Stimulated activated CD8-positive, alpha-beta memory T cell treated with anti-CD3 and anti-CD28 coated beads, Interleukin-4, amount 100 ng/mL, for 48 hours (primary cell): ENCODE measurements at places on chromosomes 16 and 17.

DNA sequence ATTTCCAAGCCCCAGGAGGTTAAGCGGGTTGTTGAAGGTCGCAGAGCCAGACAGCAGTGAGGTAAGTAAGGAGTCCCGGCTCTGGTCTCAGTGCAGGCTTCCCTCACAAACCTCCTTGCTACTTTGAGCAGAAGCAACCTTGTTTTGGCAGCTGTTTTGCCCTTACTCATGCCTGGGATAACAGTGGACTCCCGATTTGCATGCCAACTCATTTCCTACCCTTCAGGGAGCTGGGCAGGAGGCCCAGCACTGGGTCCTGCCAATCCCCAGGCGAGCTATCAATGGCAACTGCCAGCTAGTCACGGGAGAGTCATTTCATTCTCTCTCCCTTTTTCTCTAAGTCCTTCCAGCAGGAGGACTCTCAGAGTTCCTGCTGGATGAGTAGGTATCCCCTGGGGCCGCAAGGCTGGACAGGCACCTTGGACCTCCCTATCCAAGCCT, 72.0 kb upstream of the KSR1 start:
- no peak for DNase-seq

DNA sequence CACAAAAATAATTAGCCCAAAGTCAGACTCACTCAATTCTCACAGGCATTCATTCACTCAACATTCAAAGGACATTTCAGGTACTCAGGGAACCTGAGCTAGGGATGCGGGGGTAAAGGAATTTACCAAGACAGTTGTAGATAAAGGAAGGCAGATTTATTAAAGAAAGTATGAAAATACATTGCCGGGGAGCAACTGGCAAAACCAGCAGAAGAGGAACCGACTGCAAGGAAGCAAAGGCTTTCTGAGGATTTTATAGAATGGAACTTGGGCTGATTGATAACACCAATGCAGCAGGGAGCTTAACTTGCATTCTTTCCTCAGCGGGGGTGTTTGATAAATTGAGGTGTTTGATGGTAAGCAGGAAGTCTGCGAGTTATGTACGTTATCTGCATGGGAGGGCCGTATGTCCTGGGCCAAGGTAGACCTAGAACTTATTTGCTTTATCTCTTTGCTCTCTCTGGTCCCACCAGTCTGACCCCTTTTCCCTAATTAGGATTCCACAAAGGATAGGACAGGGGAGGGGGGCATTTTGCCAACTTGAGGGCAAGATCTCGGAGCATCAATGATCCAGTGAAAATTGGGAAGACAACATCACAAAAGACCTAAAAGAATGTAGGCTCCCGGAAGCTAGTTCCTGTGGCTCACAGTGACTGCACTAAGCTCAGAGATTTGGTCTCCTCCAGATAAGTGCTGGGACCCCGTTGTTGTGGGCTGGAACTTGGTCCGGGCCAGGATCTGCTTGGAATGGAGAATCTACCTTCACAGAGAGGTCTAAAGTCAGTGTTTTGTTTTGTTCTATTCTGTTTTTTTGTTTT, 5.8 kb upstream of the MT3 start:
- DNase-seq = no peak

GRCh38 chr16:27293343-27293742, 20.4 kb upstream of the IL4R start:
- peak; percentile 9 for DNase-seq

- no peak for DNase-seq
Observed at GRCh38 chr16:10805334-10805733, 13.3 kb downstream of the TVP23A start.

DNA sequence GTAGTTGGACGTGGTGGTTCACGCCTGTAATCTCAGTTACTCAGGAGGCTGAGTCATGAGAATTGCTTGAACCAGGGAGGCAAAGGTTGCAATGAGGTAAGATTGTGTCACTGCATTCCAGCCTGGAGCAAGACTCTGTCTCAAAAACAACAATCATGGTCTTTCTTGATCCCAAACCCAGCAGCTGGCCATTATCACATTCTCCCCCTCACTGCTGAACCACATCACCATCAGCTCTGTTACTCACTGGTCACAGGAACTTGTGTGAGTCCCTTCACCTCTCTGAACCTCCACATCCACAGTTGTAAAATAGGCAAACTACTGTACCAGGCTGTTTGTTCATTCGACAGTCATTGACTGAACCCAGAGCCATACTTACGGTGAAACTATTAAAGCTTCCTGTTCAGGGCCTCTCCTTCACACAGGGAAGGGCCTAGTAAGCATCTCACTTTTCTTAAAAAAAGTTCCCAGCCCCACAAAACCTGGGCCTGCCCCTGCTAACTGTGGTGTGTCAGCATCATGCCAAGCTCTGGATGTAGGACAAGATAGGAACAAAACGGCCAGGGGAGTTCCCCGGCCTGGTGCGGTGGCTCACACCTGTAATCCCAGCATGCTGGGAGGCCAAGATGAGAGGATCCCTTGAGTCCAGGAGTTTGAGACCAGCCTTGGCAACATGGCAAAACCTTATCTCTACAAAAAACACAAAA, 104.7 kb downstream of the COPRS start:
- DNase-seq = no peak

DNA sequence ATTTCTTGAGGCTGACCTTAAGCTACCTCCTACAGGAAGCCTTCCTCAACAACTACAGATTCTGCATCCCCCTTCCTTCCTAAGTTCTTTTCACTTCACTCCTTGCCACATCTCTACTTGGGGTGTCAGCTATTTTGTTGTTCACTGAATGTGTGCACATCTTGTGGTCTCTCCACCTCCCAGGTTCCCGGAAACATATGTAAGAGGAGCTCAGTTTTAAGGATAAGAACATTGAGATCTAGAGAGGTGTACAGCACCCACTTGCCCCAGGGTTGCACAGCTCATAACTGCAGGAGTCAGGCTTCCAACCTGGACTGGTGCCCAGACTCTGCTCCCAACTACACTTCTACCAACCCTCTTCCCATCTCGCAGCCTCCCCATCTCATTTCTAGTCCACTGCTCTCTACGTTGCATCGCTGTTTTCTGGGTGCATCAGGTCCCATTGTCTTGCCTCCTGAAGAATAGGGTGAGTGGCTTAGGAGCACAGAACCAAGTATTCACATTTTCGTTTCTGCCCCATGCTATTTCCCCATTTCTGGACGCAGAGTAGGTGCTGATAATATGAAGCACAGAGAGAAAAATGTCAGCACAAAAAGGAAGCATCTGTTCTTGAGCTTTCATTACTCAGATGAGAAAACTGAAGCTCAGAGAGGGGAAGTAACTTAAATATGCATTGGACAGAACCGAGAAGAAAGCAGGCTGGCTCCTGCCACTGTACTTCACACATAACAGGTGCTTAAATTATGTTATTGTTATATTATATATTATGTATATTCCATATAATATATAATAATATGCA, 292.0 kb upstream of the CCL2 start:
- no peak for DNase-seq

- no peak for DNase-seq
Observed at GRCh38 chr16:57871456-57871855, 69.2 kb upstream of the KIFC3 start.

DNA sequence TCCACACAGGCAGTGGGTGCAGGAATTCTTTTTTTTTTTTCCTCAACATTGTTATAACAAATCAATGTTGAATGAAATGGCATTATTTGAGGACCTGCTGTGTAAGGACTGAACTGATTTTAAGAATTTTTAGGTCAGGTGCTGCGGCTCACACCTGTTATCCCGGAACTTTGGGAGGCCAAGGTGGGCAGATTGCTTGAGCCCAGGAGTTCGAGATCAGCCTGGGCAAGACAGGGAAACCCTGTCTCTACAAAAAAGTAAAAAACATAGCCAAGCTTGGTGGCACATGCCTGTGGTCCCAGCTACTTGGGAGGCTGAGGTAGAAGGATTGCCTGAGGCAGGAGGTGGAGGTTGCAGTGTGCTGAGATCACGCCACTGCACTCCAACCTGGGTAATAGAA, 12.4 kb downstream of the MPRIP start:
- DNase-seq = no peak

GRCh38 chr16:48574140-48574539, 35.8 kb downstream of the N4BP1 start:
- no peak for DNase-seq

GRCh38 chr16:51164574-51164973, 13.5 kb upstream of the SALL1 start:
- DNase-seq = no peak

DNA sequence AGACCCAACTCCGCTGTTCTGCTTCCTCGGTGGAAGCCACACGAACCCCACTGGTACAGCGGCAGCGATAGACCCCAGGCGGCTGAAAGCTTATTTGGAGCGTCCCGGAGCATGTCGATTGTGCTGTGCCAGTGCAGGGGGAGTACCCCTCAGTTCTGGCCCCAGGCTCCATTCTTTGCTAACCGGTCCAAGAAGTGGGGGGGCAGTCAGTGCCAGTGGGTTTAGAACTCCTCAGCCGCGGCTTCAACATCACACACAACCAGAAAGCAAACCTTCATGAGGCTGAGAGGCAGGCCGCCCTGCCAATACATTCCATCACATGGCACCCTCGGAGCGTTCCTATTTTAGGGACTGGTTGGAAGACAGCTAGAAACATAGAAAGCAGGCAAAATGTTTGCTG, 1.7 kb upstream of the MNT start:
- DNase-seq = no peak

DNA sequence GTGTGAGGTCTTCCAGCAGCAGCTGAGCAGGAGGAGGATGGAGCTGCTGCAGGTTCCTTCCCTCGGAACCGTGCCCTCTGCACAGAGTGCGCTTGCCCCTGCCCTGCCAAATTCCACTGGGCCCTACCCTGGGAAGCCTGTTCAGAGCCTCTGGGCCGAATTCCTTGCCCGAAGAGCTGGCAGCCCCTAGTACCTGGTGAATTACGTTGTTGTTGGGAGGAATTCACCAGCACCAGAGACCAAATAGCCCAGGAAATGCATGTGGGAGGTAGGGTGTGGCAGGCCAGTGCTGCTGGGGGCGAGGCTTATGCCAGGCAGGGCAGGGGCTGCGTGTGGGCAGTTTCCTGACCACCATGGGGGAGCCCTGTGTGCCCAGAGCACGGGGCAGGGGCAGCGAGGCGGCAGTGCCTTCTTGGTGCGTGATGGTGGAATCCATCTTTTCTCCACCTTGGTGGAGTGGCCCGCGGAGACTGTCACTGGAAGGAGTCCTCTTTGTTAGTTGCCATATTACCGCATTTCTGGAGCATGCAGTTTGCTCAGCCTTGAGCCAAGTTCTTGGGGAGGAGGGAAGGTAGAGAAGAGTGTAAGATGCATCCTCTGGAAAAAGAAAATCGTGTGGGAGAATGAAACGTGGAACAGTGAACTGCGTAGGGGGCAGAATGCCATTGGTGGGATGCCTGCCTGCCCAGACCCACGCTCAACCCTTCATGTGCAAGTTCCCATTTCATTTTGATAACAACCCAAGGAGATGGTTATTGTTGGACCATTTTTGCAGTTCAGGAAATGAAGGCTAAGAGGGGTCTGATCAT, 2.3 kb downstream of the MRC2 start:
- no peak for DNase-seq

GRCh38 chr16:78987666-78988065, 612.9 kb downstream of the MAF start:
- no peak for DNase-seq

- DNase-seq = no peak
Observed at GRCh38 chr17:40058865-40059264, 3.9 kb upstream of the THRA start.

DNA sequence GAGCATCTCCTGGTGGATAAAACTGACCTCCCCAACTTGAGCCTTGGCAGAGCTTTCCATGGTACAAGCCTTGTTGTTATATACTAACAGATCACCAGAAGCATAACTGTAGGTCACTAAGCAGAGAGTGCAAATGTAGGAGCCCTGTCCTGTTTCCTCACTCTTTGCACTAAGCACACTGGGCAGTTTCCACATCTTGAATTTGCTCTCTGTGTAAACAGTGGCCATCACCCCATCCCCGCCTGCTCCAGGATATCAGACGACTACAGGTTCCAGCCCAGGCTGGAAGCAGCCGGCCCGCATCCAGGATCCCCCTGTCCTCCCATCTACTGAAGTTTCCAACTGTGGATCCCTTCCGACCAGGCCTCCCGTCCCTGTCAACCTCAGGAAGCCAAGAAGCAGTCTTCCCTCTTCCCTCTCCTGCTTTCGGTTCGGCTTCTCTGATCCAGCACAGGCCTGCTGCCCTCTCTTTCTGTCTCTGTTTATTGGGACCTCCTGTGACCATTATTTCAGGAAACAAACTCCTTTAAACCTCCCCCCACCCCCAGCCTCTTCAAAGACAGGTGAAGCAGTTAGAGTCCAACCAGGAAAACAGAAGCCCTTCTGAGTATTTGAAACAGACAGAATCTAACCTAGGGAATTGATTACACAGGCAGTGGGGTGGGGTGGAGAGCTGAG, 22.6 kb upstream of the CACNG4 start:
- DNase-seq = no peak

GRCh38 chr17:39077866-39078265, 73.6 kb downstream of the PLXDC1 start:
- no peak for DNase-seq

DNA sequence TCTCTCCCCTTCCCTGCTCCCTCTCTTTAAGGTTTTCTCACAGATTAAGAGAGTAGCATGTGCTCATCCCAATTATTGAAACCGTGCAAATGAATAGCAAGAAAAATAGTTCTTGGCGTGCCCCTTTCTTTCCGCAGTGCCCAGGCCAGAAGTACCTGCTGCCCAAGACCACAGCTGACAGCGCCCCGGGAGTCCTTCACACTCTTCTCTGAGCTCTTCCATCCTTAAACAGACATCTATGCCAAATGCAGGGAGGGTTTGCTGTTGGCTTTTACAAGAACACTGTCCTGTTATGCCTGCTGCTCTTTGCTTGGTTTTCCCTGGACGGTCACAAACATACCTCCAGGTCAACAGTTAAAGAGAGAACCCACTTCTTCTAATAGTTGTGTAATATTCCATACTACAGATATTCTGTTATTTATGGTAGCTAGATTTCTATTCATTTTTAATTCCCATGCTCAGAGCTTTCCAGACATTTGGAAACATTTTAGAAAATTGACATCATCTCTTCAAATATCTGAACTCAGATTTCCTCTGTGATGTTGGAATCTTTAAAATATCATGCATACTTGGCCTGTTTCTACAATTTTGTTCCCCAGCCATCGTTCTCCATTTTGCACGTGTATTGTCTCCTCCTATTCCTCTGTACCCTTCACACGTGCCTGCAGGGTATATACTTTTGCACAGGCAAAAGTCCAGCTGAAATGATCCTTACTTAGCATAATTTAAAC, 416.7 kb downstream of the WWOX start:
- DNase-seq = no peak

- peak; percentile 88 for DNase-seq
Observed at GRCh38 chr16:88566158-88566557, 4.0 kb upstream of the ZC3H18 start.

- DNase-seq = no peak
Observed at GRCh38 chr17:38361694-38362465, 10.2 kb downstream of the SOCS7 start.

GRCh38 chr17:27466743-27467375, 10.6 kb downstream of the KSR1 start:
- peak; percentile 84 for DNase-seq
